ENCODE measurements at places on chromosomes 4 and X.

DNA sequence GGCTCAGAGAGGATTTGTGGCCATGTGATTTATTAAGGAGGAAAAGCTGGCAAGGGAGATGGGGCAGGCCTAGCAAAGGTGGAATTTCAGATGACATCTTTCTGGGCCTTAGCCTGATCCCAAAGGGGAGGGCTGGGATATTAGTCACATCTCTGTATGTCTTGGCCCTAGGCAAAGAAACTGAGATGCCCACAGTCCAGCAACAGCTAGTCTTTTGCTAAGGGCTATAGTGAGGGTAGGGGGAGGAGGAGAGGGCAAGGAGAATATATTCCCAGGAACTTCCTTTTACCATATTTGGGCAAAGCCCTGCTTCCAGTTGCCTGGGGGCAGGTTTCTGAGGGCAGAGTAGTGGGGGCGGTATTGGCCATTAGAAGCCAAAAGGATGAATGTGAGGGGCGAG is 209.8 kb upstream of the NR3C2 start:
- DNase-seq: no peak

DNA sequence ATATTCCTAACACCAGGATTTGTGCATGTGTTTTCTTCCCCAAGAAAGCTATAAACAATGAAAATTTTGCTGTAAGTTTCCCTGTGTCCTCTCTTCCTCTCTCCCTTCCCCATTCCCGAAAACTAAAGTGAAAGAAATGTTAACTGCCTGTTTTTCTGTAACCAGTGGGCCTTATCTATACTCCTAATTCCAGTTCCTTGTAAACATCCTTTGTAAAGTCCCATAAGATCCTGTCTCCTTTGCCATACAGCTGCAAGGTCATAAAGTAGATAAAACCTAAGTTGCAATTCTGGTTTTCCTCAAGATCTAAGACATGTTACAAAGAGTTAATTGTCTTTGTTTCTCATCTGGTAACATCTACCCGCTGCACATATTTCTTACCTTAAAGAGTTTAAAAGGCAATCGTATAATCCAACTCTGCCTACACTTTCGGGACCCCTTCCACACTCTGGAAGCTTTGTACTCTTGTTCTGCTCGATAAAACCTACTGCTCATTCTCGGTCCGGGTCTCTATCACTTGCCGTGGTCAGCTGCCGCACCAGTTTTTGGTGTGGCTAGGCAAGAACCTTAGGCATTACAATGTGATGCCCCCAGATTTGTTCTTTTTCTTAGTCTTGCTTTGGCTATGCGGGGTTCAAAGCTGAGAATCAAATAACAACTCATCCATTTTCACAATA is 20.5 kb downstream of the UGT2B7 start:
- no peak for DNase-seq

GRCh38 chrX:71245159-71245558 is 8.8 kb downstream of the ZMYM3 start:
- DNase-seq: no peak

DNA sequence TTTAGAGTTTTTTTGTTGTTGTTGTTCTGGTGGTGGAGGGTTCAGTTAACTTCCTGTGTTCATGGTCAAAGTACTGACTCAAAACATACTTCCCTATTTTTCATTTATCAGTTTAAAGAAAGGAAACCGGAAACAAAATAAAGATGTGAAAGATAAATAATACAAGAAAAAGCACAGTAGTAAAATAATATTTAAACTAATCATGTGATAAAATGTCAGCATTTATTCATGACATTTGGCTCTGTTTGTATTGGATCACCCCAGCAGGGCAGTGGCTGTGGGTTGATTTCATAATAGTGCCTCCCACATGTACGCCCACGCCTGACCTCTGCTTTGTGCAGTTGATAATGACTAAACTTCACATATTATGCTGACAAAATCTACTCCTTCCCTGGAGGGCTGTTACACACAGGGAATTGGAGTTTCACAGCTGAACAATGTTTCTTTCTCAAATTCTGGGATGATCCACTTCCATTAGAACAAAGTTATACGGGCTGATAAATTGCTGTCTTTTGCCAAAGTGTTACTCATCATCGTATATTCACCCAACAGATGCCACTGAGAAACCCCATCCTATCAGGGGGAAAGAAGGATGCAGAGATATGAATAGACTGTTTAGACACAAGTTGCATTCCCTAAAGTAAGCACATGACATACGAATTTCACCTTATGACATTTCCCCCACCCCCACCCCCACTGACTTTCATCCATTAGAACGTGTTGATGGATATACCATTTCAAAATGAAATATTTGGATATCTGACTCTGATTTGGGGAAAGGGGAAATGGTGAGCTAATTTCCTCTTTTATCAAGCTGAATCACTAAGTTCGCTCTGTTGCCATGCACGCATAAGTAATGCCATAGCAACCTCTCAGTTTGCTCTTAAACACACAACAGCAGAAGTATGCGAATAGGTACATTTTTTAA is 48.3 kb downstream of the AMELX start:
- peak; percentile 29 for DNase-seq

DNA sequence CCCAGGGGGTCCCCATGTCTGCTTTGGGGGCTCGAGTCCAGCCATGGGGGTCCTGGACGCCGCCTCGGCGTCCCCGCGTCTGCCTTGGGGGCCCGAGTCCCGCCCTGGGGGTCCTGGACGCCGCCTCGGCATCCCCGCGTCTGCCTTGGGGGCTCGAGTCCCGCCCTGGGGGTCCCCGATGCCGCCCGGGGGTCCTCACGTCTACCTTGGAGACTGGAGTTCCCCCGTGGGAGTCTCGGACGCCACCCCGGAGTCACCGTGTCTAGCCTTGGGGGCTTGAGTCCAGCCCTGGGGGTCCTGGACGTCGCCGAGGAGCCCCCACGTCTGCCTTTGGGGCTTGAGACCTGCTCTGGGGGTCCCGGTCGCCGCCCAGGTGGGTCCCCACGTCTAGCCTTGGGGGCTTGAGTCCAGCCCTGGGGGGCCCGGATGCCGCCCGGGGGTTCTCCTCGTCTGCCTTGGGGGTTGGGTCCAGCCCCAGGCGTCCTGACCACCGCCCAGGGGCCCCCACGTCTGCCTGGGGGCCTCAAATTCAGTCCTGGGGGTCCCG is 1.1 kb upstream of the GTPBP6 start:
- no peak for DNase-seq

DNA sequence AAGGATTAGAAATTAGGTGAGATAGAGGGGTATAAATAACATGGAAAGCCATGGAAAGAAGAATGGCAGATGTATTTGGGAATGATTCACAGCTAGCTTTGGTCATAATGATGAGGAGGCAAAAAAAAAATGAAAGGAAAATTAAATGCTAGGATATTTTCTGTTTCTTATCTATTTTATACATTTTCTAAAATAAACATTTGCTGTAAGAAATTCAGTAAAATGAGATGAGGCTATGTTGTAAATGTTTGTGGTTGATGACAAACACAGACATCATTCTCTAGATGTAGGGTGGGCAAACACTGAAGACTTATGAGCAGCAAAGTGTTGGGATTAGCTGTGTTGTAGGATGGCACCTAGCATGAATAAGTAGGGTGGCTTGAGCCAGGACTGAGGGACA is 407.1 kb downstream of the IL15 start:
- DNase-seq: no peak

DNA sequence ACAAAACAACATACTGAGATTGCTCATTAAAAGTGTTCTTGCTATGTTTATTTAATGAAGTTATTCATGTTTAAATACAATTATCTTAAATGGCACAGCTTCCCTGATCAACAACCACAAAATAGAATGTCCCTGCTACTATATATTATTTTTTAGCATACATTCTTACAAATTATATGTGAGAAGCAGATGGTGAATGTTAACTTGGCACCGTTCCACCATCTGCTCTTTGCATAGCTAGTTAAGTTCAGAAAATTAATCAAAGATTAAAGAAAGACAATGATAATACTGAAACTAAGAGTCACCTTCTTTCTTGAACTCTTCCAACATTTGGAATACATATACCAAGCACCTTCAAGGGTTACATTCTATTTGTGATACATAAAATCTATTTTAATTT is 94.2 kb downstream of the PPP3CA start:
- no peak for DNase-seq

- no peak for DNase-seq
Observed at GRCh38 chr4:152780267-152780778, 569 bp downstream of the ARFIP1 start.

GRCh38 chr4:70678383-70678999 is 9.8 kb upstream of the UTP3 start:
- no peak for DNase-seq

DNA sequence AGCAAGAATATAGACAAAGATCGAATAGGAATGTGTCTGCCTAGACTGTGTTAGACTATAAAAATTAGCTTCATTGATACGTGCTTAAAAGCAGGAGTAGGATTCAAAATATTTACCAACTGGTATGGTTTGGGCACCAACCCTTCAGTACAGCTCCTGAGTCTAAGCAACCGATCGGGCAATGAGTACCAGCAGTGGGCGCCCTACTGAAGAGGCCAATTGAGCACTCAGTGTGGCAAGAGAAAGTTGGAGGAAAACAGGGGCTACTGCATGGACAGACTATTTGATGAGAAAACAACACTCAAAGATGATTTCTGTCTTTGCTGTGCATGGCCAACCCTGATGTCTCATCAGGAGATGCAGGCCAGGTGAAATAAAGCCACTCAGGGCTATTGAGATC is 176.0 kb upstream of the NWD2 start:
- no peak for DNase-seq

DNA sequence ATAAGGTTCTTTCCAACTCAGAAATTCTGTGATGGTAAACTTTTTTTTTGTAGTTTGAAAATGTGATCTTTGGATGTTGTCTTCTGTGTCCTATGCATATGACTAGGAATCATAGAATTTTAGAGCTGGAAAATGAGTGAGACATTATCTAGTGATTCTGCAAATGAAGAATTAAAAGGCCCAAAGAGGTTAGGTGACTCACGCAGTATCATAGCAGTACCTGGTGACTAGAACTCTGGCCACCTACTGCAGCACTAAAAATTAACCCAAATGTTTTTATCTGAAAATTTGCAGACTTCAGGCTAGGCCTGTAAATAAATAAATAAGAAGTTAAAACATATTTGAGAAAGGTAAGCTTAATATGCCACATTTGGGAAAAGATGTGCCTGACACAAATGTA is 52.8 kb downstream of the NFKB1 start:
- no peak for DNase-seq

GRCh38 chrX:49947781-49948180 is 25.4 kb downstream of the CLCN5 start:
- peak; percentile 16 for DNase-seq

GRCh38 chr4:184693056-184693455 is 40.8 kb downstream of the CENPU start:
- DNase-seq: no peak

DNA sequence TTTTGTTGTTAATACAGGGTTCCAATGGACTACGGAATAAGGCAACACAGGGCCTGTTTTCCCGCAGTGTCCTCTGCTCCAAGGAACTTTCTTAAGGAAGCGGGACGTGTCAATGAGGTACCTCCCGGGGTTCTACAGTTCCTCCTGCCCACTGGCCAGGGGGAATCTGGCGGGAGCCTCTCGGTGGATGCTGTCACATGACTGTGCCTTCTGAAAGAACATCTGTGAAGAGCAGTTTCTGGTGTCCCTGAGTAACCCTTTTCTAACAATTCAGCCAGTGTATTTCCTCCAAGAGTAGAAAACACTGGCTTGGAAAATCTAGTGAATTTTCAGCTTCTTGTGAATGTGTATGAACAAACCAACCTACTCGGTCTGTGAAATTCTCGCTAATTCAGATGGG is 32.7 kb downstream of the MFAP3L start:
- peak; percentile 88 for DNase-seq

DNA sequence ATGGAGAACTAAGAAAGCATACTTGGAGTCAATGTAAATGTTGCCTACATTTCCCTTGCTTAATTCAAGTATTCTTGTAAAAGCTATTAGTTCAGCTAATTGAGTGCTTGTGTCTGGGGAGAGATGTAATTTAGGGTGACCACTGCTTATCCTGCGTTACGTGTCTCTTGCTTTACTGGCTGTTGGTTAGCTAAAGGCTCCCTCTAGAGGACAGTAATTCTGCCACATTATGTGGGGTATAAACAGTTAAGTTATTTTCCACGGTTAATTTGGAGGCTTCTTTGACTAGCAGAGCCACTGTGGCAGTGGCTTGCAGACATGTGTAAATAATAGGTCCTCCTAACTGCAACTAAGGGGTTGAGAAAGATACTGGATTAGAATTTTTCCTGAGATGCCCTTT is 25.3 kb upstream of the NAF1 start:
- no peak for DNase-seq

- DNase-seq: no peak
Observed at GRCh38 chr4:186342582-186342981, 76.6 kb downstream of the F11 start.

DNA sequence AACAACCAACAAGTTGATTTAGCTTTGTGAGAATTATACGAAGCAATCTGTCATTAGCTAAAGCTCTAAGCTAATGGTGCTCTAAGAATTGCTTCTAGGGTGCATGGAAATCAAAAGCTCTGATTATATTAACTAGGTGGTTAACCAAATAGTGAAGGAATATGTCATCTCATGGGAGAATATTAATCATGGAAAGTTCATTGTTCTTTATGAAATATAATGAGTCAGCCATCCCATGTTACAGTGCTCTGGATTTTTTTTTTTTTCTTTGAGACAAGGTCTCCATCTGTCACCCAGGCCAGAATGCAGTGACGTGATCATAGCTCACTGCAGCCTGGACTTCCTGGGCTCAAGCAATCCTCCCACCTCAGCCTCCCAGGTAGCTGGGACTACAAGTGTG is 10.5 kb downstream of the DCAF8L2 start:
- no peak for DNase-seq

DNA sequence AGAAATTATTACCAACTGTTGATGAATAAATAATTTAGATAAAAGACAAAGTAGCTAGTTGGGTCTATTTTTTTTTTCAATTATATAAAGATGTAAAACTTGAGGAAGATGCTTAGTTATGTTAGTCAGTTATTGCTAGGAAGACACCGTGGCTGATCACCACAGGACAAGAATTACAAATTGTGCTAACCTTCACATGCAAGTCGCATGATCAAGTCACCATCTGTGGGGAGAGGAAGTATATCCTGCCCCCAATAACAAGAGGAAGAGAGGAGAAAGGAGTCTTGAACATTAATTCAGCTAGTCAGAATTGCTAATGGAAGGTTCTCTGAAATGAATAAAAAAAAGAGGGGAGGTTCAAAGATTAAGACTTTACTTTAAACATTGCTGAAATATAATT is 52.3 kb downstream of the CPEB2 start:
- peak; percentile 42 for DNase-seq

DNA sequence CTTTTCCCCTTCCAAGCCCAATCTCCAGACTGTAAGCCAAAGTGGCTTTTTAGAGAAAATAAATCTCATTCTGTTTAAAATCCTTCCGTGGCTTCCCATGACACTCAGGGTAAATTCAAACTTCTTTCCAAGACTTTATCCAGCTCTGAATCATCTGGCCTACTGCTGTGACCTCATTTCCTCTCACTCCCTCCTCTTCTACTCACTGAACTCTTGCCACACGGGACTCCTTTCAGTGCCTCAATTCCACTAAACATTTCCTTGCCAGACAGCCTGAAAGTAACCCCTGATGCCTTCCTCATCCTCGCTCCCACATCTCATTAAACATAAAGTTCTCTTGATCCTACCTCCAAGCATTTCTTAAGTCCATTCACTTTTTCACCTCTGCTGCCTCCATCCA is 27.8 kb upstream of the RNF128 start:
- no peak for DNase-seq
